ENCODE measurements at places on chromosomes 16 and 17.
A peak's percentile ranks its signal among the peaks of the same experiment; 100 is the strongest.

GRCh38 chr16:66304151-66304550 is 62.3 kb upstream of the CDH5 start:
- DNase-seq: no peak

- no peak for DNase-seq
Observed at GRCh38 chr17:5785338-5785737, 201.0 kb upstream of the NLRP1 start.

- no peak for DNase-seq
Observed at GRCh38 chr16:15958703-15959348, 9.4 kb downstream of the ABCC1 start.

GRCh38 chr17:72432143-72432621 is 311.4 kb downstream of the SOX9 start:
- DNase-seq: peak; percentile 87

GRCh38 chr17:977166-977565 is 2.4 kb downstream of the NXN start:
- no peak for DNase-seq

GRCh38 chr17:51640108-51640622 is 379.8 kb downstream of the UTP18 start:
- DNase-seq: no peak
